Sigmoid colon (tissue), 7 donors: ENCODE measurements at places on chromosomes 3 and 15. TPM values are rescaled to one million over a fixed set of nuclear protein-coding genes. Genes with fewer than 3 reads are reported as not detected.

Gene IDH2
- total RNA-seq: 121 TPM

Gene CHRM5
- total RNA-seq: not detected

Gene ANKRD34C
- not detected for total RNA-seq

- no peak overlapping the region for H3K4me3 ChIP-seq
- DNase-seq: no peak
- H3K36me3 ChIP-seq: no peaks in the 10 kb centered on the region
- H3K27me3 ChIP-seq: no peaks in the 10 kb centered on the region
- H3K4me1 ChIP-seq: no peaks in the 10 kb centered on the region
- H3K27ac ChIP-seq: no peak overlapping the region
These were observed 126.9 kb upstream of the CNTN4 start for GRCh38 chr3:1971780-1972179.
